ENCODE measurements at places on chromosomes 2 and 18. TPM values are rescaled to one million over a fixed set of nuclear protein-coding genes. Genes with fewer than 3 reads are reported as not detected.

Gene ANKRD36
- total RNA-seq = 54.3 TPM

Gene FIGLA
- total RNA-seq = not detected

Gene ABHD1
- total RNA-seq = not detected

Gene KLHL30
- 18.3 TPM for total RNA-seq

Gene POTEJ
- total RNA-seq = not detected

GRCh38 chr2:218802386-218802994, 20.5 kb downstream of the CYP27A1 start:
- H3K36me3 ChIP-seq = no peaks in the 10 kb centered on the region
- DNase-seq = no peak
- H3K27me3 ChIP-seq = no peaks in the 10 kb centered on the region
- H3K4me3 ChIP-seq = no peak overlapping the region
- H3K27ac ChIP-seq = peak overlapping the region; percentile 32
- peaks cover 36% of the 10 kb centered on the region for H3K4me1 ChIP-seq

DNA sequence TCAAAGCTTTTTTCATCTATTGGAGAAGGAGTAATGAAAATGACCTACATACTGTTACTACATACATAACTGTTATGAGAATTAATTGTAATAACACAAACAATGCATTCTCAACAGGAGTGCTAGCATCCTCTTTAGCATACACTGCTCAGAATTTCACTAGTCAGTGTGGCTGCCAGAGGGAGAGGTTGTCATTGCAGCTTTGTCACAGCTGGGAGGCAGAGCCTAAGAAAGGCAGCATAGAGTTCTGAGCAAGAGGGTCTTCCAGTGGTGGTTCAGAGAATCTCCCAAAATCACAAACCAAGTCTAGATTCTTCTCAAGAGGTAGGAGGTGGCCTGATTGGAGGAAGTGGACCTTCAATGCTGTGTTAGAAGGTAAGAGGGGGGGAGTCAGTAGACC, 286.7 kb upstream of the CYRIA start:
- no peak overlapping the region for H3K4me3 ChIP-seq
- H3K27me3 ChIP-seq = no peaks in the 10 kb centered on the region
- H3K4me1 ChIP-seq = no peaks in the 10 kb centered on the region

- H3K27me3 ChIP-seq = no peaks in the 10 kb centered on the region
- no peaks in the 10 kb centered on the region for H3K36me3 ChIP-seq
- no peak overlapping the region for H3K4me3 ChIP-seq
- no peak overlapping the region for H3K27ac ChIP-seq
- no peaks in the 10 kb centered on the region for H3K4me1 ChIP-seq
Observed at GRCh38 chr2:141048951-141049350, 1081.9 kb downstream of the LRP1B start.

GRCh38 chr2:39584283-39584965, 81.3 kb upstream of the TMEM178A start:
- no peaks in the 10 kb centered on the region for H3K4me1 ChIP-seq
- no peaks in the 10 kb centered on the region for H3K36me3 ChIP-seq
- H3K27ac ChIP-seq = no peak overlapping the region
- no peak overlapping the region for H3K4me3 ChIP-seq

DNA sequence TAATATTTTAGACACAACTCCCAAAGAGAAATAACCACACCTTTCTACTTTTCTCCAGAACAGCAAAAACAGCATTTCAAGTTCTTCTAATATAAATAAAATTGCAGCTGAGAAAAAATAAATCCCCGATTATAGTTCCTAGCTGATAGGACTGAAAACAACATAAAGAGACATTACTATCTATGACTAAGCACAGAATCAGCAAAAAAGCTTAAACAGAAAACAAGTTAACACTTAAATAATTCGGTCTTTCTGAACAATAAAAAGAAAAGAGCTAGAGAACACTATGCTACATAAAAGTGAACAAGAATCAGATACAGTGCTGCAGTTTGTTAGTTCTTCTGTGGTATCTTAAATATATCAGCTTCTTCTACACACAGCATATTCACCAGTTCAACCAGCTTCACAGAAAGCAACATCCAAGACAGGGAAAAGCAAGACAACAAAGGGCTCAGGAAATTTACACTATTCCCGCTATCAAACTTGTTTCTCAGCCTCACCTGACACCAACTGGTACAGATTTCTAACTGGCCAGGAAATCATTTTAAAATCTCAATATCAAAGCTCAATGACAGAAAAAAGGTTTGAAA, 28.6 kb downstream of the FEZ2 start:
- H3K4me3 ChIP-seq = no peak overlapping the region
- H3K36me3 ChIP-seq = no peaks in the 10 kb centered on the region

DNA sequence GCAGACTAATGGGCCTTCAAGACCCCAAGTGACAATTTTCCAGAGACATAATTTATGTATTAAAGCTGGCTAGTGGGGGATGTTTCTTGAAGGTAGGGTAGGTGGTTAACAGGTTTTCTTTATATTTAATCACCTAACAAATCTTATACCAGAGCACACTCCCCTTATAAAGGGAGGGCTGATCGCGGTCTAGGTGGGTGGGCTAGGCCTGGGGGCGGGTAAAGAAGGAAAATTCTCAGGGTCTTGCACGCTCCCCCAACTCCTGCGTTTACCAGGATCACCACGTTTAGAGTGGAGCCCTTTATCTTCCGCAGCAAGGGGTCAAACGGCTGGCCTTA, 19.9 kb upstream of the CXXC1 start:
- peaks cover 10% of the 10 kb centered on the region for H3K4me1 ChIP-seq
- no peak for DNase-seq
- no peaks in the 10 kb centered on the region for H3K36me3 ChIP-seq
- no peaks in the 10 kb centered on the region for H3K27me3 ChIP-seq

- no peak overlapping the region for H3K27ac ChIP-seq
- no peaks in the 10 kb centered on the region for H3K27me3 ChIP-seq
- DNase-seq = no peak
- H3K36me3 ChIP-seq = peaks cover 5% of the 10 kb centered on the region
- no peak overlapping the region for H3K4me3 ChIP-seq
- H3K4me1 ChIP-seq = no peaks in the 10 kb centered on the region
Observed at GRCh38 chr2:15506229-15506819, 54.8 kb downstream of the NBAS start.

DNA sequence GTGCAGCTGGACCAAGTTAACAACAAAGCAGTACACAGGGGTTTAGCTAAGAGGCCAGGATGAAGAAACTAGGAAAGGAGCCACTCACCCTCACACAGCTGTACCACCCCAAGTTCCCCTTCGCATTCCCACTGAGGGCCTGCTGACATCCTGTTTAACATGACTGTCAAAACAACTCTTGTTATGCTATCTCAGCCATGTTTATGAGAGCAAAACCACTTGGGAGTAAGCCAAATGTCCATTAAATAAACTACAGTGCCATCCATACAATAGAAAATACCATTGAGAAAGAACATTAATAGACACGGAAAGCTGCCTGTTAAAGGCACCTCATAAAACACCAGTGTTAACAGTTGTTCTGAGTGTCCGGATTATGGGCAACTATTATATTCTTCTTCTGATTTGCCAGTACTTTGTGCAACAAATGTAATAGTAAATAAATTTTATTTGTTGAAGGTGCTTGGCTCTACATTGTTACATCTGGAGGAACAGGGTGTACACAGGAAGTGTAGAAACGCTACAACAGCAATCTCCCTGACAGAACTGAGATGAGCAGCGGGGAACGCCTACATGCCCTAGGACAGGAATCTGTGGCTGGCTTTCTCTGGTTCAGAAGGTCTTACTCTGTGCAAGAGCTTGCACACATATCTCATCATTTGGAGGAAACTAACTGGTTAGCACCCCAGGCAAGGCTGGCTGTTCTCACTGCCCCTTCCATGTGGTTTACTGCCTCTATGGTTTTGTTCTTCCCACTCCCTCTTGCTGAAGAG, 85.6 kb downstream of the EHD3 start:
- no peak for DNase-seq
- no peak overlapping the region for H3K4me3 ChIP-seq
- peaks cover 15% of the 10 kb centered on the region for H3K4me1 ChIP-seq
- H3K27ac ChIP-seq = peak overlapping the region; percentile 19
- H3K36me3 ChIP-seq = no peaks in the 10 kb centered on the region
- H3K27me3 ChIP-seq = no peaks in the 10 kb centered on the region

GRCh38 chr2:98576666-98577312, 31.5 kb downstream of the COA5 start:
- H3K36me3 ChIP-seq = peaks cover 17% of the 10 kb centered on the region
- H3K4me3 ChIP-seq = no peak overlapping the region
- H3K27ac ChIP-seq = no peak overlapping the region
- H3K27me3 ChIP-seq = no peaks in the 10 kb centered on the region
- DNase-seq = no peak
- no peaks in the 10 kb centered on the region for H3K4me1 ChIP-seq

DNA sequence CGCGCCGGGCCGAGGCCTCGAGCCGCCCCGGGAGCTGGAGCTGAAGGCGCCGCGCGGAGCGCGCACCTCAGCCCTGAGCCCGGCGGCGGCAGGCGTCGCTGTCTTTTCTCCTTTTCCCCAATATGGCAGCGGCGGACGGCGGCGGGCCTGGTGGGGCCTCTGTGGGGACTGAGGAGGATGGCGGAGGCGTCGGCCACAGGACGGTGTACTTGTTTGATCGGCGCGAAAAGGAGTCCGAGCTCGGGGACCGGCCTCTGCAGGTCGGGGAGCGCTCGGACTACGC, 369 bp downstream of the SMCHD1 start:
- peaks cover 25% of the 10 kb centered on the region for H3K4me1 ChIP-seq
- H3K27ac ChIP-seq = peak overlapping the region; percentile 99
- peak overlapping the region; percentile 79 for H3K4me3 ChIP-seq
- peak; percentile 8 for DNase-seq
- no peaks in the 10 kb centered on the region for H3K27me3 ChIP-seq
- H3K36me3 ChIP-seq = no peaks in the 10 kb centered on the region

GRCh38 chr2:203654826-203655225, 51.6 kb upstream of the CD28 start:
- peaks cover 16% of the 10 kb centered on the region for H3K4me1 ChIP-seq
- H3K27ac ChIP-seq = no peak overlapping the region
- H3K4me3 ChIP-seq = no peak overlapping the region
- no peaks in the 10 kb centered on the region for H3K27me3 ChIP-seq

- H3K36me3 ChIP-seq = peaks cover 6% of the 10 kb centered on the region
- H3K4me1 ChIP-seq = no peaks in the 10 kb centered on the region
- no peak for DNase-seq
- no peak overlapping the region for H3K4me3 ChIP-seq
- H3K27me3 ChIP-seq = no peaks in the 10 kb centered on the region
Observed at GRCh38 chr2:173221937-173222594, 132.6 kb upstream of the CDCA7 start.

DNA sequence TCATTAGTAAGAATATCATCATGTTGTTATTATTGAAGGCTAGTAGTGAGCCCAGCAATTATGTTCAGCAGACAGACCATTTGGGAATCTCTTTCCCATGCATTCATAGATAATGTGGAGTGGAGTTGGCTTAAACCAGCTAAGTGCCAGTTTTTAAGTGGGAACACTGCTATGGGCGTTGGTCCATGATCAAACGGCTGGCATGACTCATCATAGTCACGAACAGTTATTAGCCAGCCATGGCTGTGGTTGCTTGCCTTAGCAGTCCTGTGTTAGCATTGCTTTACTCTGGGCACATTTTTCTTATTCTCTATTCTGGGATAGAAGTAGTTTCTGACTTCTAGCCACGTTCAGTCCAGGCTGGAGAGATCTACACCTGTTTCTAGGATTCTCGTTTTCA, 17.7 kb downstream of the EIF4E2 start:
- H3K4me3 ChIP-seq = no peak overlapping the region
- H3K4me1 ChIP-seq = no peaks in the 10 kb centered on the region
- H3K27ac ChIP-seq = no peak overlapping the region
- H3K27me3 ChIP-seq = no peaks in the 10 kb centered on the region
- peaks cover 68% of the 10 kb centered on the region for H3K36me3 ChIP-seq

- DNase-seq = no peak
- H3K27ac ChIP-seq = no peak overlapping the region
- H3K27me3 ChIP-seq = no peaks in the 10 kb centered on the region
- H3K4me1 ChIP-seq = no peaks in the 10 kb centered on the region
Observed at GRCh38 chr2:223692191-223692947, 90.2 kb upstream of the SCG2 start.

DNA sequence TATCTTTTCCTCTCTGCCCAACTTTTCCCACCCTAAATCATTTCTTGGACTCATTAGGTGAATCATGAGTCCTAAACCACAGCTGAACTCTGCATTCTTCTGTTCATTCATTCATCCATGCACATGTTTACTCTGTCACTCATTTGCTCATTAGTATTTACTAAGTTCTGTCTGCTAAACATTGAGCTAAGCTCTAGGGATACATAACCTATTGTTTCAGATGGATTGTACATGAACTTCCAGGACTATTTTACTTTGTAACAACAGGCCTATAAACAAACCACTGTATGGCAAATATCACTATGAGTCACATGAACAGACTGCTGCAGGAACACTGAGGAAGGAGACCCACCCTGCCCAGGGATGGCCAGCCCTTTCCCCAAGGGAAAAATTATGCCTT, 14.6 kb upstream of the DYNC2LI1 start:
- H3K36me3 ChIP-seq = no peaks in the 10 kb centered on the region
- no peak for DNase-seq
- H3K27ac ChIP-seq = no peak overlapping the region
- H3K4me3 ChIP-seq = no peak overlapping the region

GRCh38 chr2:212667751-212668316, 129.2 kb upstream of the ERBB4 start:
- peak overlapping the region; percentile 19 for H3K27ac ChIP-seq
- H3K4me3 ChIP-seq = no peak overlapping the region
- H3K36me3 ChIP-seq = no peaks in the 10 kb centered on the region
- no peak for DNase-seq

DNA sequence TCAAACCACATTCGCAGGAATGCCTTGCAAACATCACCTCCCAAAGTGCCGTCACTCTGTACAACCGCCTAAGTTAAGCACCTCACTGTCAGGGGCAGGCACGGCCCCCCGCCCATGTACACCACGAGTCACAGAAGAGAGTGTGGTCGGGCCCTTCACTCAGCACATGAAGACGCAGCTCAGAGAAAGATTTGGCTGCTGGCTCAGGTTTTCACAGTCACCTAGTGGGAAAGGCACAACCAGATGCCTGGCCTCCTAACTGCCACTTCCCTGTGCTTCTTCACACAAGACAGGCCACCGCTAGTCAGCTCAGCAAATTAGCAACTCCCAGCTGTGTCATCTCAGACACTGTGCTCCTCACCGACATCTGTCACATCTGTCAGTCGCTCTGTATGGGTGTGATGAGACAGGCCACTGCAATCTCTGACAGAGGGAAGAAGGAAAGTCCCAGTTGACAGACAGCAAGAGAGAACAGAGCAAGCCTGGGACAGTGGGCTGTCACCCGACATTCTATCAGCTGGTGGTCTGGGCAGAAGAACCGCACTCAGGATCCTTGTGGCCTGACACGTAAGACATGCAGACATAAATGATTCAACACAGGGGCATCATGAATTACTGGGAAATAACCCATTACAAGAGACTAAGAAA, 60.8 kb downstream of the CRACDL start:
- no peaks in the 10 kb centered on the region for H3K4me1 ChIP-seq
- H3K27ac ChIP-seq = no peak overlapping the region
- no peak for DNase-seq
- no peaks in the 10 kb centered on the region for H3K36me3 ChIP-seq

GRCh38 chr2:198127627-198128026, 323.2 kb downstream of the PLCL1 start:
- no peak overlapping the region for H3K4me3 ChIP-seq
- H3K27me3 ChIP-seq = no peaks in the 10 kb centered on the region
- H3K27ac ChIP-seq = no peak overlapping the region
- H3K4me1 ChIP-seq = no peaks in the 10 kb centered on the region
- H3K36me3 ChIP-seq = no peaks in the 10 kb centered on the region
- DNase-seq = no peak

Measured in thoracic aorta (tissue), 2 donors.